ENCODE measurements at places on chromosomes 11 and 22. TPM values are rescaled to one million over a fixed set of nuclear protein-coding genes. Genes with fewer than 3 reads are reported as not detected.

Gene KRTAP5-1
- total RNA-seq, result not detected

Gene FSHB
- not detected for total RNA-seq

Gene MISFA
- total RNA-seq, result not detected

Gene GLB1L2
- not detected for total RNA-seq

Gene HEPHL1
- not detected for total RNA-seq

Gene FAM227A
- 3.7 TPM for total RNA-seq

Gene ARHGAP20
- total RNA-seq, result 0.25 TPM

- no peak for DNase-seq
These were observed 7.9 kb downstream of the NCF4 start for GRCh38 chr22:36868546-36869181.

DNA sequence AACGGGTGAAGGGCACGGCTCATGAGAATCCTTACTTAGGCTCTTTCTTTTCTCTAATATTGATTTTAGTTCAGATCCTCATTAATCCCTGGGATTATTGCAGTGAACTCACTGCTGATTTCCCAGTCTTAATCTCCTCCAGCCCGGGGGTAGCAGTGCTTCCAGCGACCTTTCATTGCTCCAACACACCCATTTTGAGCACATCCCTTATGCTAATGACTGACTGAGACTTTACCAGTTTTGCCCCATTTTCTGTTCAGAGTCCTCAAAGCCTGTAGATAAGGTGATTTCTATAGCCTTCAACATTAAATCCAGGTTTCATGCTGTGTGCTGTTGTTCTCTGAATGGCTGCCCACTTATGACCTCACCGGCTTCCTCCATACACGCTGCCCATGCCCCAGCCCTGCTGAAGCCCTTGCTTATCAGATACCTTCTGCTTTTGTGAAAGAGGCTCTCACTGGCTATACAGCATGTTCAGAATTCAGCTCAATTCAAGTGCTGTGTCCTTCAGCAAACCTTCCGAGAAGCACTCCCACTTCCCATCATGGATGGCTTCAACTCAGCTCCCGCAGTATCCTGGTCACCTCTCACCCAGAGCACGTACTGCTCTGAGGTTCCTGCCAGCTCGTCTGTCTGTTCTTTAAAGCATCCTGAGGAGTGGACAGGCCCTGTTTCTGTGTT lies 49.0 kb downstream of the PPFIA1 start:
- DNase-seq, result no peak

GRCh38 chr22:20117633-20118299 lies 740 bp upstream of the TRMT2A start:
- peak; percentile 68 for DNase-seq

DNA sequence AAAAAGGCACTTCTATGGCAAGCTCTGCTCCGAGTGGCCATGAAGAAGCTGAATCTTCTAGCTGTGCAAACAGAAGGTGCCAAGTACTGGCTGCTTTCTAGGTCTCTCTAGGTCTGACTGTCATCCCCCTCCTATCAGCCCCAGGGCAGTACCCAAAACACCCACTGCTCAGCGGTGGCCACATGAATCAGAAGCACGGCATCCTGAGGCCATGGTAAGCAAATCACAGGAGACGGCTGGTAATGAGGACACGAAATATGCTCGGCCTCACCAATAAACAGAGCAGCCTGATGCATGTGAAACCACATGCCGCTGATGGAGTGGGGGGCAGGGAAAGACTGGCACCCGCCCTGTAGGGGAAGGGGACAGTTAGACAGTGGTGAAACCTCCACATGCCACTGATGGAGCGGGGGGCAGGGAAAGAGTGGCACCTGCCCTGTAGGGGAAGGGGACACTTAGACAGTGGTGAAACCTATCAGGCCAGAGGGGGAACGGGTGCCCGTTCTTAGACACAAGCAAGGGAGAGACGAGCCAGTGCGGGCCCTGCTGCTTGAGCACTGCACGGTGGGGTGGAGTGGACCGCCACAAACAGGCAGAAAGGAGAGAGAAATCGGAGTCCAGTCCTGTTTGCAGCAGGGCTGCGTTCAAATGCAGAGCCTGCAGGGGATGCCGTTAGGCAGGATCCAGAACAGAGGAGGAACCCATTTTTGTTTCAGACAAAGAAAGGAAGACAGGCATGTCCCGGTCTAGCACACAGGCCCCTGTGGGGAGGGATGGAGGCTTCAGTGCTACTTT lies 29.9 kb upstream of the MOB2 start:
- DNase-seq, result no peak

DNA sequence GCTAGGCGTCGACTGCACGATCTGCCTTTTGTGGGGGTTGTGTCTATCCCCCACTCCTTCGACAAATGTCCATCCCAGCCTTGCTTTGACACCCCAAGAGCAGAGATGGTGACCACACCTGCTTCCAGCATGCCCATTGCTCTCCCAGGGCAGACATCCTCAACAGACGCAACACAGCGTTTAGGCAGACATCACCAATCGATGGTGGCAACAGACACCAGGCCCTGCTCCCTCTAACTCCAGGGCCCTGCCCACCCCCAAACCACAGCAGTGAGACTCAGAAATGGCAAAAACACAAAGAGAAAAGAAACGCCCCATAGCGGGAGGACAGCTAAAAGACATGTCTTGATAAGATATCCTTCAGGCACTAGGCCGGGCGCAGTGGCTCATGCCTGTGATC lies 150.9 kb downstream of the CRYBB2 start:
- DNase-seq, result no peak

GRCh38 chr11:62446091-62446490 lies 27.3 kb downstream of the SCGB1A1 start:
- DNase-seq, result no peak

- DNase-seq, result no peak
These were observed 209.6 kb downstream of the BUD13 start for GRCh38 chr11:116563028-116563711.

DNA sequence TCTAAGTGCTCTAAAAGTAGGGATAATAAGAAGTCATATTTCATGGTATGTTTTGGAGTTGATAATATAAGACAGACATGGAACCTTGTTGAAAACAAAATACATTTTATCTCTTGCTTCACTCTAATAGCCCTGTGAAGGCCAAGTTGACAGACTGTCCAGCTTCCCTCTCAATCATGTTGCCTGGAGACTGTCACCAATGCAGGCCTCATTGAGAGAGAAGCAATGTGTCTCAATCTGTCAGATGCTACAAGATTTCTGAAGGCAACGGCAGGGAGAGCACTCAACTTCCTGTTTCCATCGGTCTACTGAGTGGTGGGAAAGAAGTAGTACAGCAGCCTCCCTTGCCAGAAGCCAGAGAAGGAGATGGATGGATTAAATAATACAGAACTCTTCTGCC lies 23.6 kb upstream of the FJX1 start:
- DNase-seq, result no peak

DNA sequence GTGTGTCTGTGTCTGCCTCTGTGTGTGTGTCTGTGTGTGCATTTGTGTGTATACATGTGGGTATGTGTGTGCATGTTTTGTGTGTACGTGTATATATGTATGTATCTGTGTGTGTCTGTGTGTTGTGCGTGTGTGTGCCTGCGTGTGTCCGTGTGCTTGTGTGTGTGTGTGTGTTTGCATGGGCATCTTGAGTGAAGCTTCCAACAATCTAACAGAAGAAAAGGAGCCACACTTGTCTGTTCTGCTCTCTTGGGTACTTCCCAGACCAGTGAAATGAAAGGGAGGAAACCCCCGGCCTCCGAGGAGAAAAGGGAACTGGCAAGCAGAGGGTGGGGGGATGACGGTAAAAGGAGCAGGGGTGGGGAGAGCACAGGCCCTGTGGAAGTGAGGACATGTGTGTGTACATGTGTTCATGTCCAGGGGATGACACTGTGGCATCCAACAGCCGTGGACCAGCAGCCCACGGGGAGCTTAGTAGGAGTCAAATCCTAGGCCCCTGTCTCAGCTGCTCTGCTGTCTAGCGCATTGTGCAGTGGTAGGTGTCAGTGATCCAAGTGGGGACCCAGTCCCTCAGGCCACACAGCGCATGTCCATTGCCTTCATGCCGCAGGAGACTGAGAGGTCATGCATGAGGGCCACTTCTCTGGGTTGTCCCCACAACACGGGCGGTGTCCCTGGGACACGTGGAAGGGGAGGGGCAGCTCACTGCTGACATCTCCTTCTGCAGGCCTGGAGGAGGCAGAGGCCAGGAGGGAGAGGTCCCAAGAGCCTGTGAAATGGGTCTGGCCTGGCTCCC lies 8.1 kb downstream of the CSF2RB start:
- no peak for DNase-seq

DNA sequence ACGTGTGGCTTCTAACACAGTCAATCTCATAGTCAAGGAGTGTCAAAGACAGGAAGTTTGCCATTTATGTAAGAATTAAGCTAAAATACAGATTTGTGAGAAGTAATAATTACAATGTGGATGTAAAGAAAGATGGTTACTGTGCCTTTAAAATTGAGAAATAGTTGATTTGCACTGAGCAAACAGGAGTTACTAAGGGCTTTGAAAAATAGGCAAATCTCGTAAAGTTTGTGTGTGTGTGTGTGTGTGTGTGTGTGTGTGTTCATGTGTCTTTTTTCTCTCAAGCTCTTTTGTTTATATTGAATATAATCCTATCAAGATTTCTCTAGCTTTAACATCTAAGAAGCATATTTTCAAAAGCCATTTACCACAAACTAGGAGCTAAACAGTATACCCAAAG lies 2284.5 kb downstream of the LRRC4C start:
- no peak for DNase-seq

GRCh38 chr11:72786305-72787215 lies 7.3 kb downstream of the STARD10 start:
- DNase-seq, result no peak

DNA sequence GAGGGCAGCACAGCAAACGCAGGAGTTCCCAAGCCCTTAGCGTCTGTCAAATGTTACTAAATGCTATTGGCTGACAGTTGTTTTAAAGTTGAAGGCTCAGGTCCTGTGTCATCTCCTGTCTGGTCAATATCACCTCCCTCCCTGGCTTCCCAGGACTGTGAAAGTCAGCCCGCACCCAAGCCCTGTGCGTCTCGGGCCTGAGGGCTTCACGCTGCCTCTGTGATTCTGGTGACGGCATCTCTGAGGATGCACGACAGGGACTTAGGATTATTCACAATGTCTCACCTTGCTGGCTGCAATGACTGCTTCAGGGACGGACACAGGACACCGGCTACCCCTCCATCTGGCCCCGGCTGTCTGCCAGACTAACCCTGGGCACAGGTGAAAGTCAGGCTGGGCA lies 415.3 kb downstream of the CTTN start:
- DNase-seq, result no peak

DNA sequence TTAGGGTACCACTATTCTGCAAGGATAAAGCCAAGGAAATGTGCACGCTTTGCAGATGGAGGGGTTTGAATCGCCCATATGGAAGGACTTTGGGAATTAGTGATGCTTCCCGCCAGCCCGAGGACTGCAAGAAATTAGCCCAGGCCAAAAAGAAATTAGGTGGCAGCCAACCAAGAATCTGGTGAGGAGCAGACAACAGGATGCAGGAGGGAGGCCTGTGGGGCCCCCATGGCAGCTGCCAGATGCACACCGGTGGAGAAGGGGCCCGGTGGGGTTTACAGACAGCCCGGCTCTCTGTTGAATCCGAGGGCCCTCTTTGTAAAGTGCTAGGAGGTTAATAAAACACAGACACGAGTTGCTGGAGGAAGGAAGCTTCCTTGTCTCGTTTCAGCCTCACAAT lies 73.5 kb downstream of the TIMP3 start:
- DNase-seq, result no peak

- DNase-seq, result no peak
These were observed 177.8 kb upstream of the MPPED2 start for GRCh38 chr11:30763951-30764350.

GRCh38 chr11:76096552-76096951 lies 109.8 kb downstream of the WNT11 start:
- DNase-seq, result no peak

DNA sequence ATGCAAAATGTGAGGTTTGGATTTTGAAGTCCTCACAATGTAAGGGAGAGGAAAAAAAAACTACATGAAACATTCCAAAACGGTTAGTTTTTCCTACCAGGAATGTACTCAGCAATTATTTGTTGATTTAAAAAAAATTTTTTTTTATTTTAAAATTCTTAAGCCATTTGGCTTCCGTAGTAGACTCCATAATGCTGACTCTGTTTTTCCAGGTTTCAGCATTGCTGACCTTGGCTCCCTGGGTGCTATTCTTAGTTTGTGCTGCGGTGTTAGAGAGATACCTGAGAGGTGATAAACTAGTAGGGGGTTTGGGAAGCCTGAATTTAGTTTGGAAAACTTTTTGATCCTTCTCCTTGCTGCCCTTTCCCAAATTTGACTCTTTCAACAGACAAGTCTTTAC lies 10.6 kb downstream of the STT3A start:
- DNase-seq, result no peak

GRCh38 chr22:27513021-27513420 lies 288.5 kb downstream of the MN1 start:
- no peak for DNase-seq

- DNase-seq, result no peak
These were observed 260.2 kb upstream of the NARS2 start for GRCh38 chr11:78834886-78835285.

GRCh38 chr11:64592656-64593055 lies 1.6 kb downstream of the SLC22A12 start:
- DNase-seq, result no peak

DNA sequence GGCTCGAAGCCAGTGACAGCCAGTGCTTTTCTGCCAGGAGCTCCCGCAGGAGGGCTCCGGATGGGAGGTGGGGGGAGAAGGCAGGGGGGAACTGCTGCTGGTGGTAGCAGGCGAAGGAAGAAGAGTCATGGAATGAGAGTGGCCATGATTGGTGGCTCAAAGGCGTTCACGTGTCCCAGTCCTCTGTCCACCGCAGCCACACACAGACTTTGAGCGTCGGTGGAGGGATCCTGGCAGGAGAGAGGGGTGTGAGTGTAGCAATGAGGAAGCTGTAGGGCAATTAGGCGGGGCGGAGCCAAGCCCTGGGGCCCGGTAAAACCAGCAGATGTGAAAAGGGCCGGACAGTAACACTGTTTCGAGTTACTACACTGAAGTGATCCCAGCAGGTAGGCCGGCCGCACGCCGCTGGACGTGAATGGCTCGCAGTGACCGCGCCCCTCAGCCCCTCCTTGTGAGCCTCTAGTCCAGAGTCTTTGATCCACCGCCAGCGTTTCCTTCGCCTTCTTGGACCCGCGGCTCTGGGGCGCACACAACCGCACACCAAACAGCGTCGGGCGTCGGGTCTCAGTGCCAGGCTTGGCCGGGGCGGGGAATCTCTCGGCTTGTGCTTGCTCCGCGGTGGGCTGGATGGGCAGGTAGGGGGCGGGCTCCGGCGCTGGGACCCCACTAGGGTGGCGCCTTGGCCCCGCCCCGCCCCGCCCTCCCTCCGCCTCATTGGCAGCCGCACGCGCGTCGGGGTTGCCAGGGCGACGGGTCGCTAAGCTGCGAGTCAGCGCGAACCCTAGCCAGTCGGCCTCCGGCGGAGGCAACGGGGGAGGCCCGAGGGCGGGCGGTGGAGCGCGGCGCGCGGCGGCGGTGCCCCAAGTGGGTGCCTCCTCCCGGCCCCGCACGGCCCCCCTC lies at the start of gene LRRC10B:
Gene LRRC10B, plus strand, starts transcription at position 788 of the 900 bp plus-strand sequence. CDS start 250 bp downstream, outside the sequence.
- DNase-seq, result peak; percentile 86

- DNase-seq, result no peak
These were observed 24.5 kb downstream of the RPUSD4 start for GRCh38 chr11:126186708-126187529.
